ENCODE measurements at places on chromosomes 16 and 17. TPM values are rescaled to one million over a fixed set of nuclear protein-coding genes. Genes with fewer than 3 reads are reported as not detected.

FBXL20 gene
- 5.4 TPM for total RNA-seq

PRDM7 gene
- not detected for total RNA-seq

GAST gene
- total RNA-seq, result not detected

RAB37 gene
- total RNA-seq, result 5.8 TPM

TMEM98 gene
- total RNA-seq, result 92.2 TPM

THOC6 gene
- total RNA-seq, result 18.5 TPM

EVPLL gene
- total RNA-seq, result not detected

Measured in cardiac atrium fibroblast (primary cell).